Left colon (tissue), 2 donors: ENCODE measurements at places on chromosomes 13 and 19. TPM values are rescaled to one million over a fixed set of nuclear protein-coding genes. Genes with fewer than 3 reads are reported as not detected.

DNA sequence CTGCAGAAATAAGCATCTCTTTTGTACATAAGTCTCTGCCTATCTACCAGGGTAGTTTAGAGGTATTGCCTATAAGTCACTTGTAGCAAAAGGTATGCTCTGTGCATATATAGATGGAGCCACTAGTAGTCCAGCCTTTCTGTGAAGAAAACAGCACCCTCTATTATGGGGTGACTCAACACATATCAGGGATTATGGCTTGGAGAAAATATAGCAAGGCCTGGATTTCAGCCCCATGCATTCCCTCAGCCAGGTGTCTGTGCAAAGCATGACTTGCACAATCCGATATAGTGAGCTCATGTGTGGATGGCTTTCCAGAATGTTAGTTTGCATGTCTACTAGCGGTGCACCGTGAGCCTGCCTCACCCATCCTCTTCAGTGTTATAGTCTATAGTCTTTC, 13.4 kb upstream of the NALCN start:
- DNase-seq, result no peak

DNA sequence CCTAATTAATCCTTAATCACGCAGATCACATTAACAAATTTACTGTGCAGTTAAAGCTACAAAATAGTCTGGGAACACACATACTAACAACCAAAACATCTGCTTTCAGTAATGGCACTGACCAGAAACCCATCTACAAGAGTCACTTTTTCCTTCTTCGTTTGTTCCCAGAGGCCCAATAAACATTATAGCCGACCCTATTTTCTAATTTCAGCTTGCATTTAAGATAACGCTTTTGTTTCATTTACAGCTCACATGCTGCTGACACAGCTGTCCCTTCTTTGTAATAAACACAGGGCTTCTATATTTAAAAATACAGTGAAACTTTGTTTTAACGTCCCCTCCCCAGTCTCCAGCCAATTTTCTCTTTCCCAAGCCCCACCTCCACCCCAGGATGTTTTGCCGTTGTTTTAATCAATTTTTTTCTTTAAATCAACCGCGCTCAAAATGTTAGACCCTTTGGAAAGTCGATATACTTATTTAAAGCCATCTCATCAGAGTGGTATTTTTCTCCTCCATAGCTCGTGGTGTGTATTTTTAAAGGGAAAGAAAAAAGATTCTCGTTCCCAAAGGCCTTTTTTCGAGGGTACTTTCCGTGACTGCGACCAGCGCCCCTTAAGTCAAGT, 1.7 kb upstream of the WBP4 start:
- DNase-seq, result no peak

DNA sequence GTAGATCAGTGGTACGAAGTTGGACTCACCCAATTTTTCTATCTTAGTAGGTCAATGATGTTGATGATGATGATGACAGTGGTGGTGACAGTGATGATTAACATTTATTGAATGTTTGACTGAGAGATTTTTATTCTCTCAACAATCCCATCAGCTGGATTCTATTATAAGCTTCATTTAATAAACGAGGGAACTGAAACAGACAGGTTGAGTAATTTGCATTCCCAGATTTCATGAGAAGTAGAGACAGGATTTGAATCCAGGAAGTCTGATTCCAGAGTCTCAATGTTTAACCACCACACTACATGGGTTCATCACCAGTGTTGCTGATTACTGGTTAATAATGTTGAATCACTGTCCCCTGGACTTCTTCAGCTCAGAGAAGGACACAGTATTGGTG, 168.9 kb downstream of the FLT1 start:
- DNase-seq, result no peak

- DNase-seq, result peak; percentile 24
Observed at GRCh38 chr19:55489711-55490477, 1.7 kb downstream of the SSC5D start.

The IRS2 gene
- 11.4 TPM for total RNA-seq

The OR7C1 gene
- not detected for total RNA-seq

The CHST8 gene
- not detected for total RNA-seq
